ENCODE measurements at places on chromosomes 7 and 10.

DNA sequence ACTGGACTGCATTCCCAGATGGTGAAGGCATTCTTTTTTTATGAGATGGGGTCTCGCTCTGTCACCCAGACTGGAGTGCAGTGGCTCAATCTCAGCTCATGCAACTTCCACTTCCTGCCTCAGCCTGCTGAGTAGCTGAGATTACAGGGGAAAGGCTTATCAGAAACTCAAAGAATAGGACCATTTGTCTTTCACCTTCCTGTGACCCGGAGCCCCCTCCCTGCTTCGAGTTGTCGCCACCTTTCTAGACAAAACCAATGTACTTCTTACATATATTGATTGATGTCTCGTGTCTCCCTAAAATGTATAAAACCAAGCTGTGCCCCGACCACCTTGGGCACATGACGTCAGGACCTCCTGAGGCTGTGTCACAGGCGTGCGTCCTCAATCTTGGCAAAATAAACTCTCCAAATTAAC, 1.8 kb upstream of the METTL27 start:
- DNase-seq: no peak

DNA sequence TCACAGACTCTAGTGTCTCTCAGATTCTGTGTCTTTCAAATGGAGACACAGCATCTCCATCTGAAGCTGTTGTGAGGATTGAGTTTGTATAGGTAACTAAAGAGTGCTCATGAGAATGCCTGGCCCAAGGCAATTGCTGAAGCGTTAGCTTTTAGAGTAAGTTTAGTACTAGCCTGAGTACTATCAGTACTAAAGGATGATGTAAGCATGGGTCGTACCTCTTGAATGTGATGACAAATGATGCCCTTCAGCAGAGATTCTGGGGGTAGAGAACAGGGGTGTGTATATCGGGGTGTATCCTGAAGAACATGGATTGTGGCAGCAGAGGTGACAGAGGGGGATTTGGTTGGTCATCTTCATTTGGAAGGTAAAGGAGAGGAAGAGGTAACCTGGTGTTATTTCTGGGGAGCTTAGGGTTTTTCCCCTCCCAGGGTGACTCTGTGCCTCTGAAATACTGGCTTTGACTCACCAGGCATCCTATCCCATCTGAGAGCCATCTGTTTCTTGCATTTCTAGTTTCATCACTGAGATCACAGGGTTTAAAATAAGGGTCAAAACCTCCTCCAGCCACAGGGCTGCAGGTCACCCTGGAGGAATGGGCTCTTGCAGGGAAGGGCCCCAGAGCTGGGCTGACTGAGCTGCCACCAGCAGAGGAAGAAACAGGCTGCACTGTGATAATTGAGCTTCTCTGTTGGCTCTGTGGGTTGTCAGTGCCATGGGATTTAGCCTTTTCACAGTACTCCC, 756.0 kb downstream of the KCNMA1 start:
- DNase-seq: no peak

DNA sequence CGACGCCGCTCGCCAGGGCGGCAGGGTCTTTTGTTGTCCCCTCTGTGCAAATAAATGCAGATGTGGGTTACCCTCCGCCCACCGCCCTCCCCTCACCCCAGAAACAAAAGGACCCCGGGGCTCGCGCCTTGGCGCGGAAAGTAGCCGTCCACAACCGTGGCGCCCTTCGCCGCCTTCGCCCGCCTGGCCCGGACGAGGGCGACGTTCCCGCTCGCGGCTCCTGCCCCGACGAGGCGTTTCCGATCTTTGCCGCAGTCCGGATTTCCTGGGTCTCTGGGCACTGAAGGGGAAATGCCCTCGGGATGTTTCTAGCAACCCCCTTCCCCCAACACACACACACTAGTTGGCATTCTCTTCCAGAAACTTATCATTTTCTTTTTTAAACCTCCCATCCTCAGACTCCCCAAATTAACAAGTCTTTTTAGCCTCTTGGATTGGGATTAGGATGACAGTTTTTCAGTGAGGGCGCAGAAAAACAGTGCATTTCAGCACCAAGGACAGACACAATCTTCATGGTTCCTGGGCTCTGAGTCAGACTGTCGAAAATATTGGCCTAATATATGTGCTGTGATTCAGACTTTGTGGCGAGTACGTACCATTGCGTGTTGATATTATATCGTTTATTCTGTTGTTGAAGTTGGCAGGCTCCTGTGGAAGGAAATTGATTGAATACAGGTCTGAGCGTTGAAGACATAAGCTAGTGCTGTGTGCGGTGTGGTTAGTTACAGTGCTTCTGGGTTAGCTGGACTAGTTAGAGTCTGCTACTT, 771 bp downstream of the PHYHIPL start:
- DNase-seq: no peak

DNA sequence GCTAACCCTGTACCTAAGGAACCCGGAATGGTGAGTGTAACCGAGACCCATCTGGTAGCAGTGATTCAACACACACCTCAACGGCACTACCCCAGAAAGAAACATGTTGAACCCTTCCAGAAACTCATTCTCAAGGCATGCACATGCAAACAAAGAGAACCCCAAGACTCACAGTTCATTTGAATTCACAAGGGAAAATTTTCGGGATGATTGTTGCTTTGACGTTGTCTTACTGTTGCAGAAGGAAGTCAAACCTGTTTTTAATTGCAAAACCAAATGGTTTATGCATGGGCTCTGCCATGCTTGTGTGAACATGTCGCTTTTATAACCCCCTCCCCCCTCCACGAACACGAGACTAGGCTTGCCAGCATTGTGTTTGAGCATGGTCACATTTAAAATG, 539.7 kb downstream of the GATA3 start:
- DNase-seq: no peak

- no peak for DNase-seq
These were observed 190.4 kb downstream of the GPR37 start for GRCh38 chr7:124575176-124575575.

GRCh38 chr10:122461367-122461728, at the start of gene HTRA1:
Gene HTRA1 (plus strand): TSS chr10:122461553. CDS start chr10:122461653, 100 bp downstream.
- DNase-seq: no peak

- DNase-seq: no peak
These were observed 45.9 kb upstream of the RELN start for GRCh38 chr7:104035351-104035750.

DNA sequence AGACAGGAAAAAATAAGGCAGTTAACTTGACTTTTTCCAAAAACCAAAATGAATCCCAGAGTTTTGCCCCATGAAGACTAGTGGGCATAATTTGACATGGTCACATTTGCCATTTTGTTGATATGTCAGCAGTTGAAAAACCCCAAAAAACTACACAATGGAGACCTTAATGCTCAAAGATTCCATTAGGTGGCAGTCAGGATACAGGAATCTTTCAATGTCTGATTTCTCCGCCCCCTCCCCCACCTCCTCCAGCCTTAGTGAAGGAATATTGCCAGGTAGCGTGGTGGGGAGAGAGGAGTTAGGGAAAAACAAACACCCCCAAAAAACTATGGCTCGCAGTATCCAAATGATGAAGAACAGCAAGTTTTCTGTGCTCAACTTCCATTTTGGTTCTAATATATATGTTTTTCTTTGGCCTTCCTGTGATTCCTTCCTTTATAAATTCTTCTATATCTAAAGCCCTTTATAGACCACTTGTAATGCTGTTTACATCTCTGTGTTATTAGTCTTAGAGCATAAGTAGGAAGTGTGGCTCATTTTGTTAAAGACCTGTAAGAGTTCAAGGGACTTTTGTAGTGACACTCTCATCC, 6.7 kb upstream of the SMNDC1 start:
- peak; percentile 19 for DNase-seq

DNA sequence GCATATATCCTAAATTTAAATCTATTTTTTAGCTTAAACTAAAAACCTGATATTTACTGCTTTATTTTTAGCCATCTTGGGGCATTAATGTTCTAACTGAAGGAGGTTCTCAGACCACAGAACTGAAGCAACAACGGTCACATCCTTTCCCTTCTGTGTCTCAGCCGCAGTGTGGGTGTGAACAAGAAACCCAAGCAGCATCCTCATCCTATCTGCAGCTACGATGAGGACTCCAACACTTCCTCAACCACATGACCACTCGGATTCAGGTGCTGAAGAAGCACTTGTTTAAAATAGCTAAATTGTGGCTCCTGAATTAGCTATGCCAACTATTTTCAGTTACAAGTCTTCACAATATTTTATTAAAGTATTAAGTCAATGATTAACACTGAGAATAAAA, 5.3 kb downstream of the ESYT2 start:
- no peak for DNase-seq

DNA sequence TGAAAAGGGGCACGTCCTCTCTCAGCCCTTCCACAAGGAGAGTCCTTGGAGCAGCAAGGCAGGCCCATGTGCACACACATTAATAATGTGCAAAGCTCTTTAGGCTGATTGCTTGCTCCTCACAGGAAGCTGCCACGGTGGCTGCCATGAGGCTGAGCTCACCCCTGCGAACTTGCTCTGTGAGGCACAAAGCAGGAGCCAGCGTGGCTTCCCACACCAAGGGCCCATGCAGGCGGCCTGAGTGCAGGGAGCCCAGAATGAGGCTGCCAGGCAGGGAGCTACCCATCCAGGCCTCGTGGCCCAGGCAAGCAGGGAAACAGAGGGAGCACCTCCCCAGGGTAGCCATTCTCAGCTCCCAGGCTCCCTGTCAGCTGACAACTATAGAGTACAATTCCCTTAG, 242.9 kb downstream of the GRID1 start:
- no peak for DNase-seq

- DNase-seq: no peak
These were observed 151.3 kb upstream of the KMT2E start for GRCh38 chr7:104862719-104863118.

DNA sequence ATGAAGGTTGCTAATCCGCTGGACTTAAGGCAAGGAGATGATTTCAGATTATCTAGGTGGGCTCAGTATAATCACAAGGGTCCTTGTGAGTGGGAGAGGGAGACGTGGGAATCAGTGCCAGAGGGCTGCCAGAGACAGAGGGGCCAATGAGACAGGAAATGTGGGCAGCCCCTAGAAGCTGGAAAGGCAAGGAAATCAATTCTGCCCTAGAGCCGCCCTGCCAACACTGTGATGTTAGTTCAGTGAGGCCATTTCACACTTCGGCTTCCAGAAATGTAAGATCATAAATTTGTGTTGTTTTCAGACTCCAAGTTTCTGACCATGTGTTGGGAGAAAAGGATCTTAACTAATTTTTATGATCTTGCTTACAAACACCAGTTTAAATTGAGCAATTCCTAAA, 3.6 kb upstream of the GPNMB start:
- DNase-seq: no peak

- no peak for DNase-seq
These were observed 9.3 kb upstream of the LFNG start for GRCh38 chr7:2510130-2510776.

- no peak for DNase-seq
These were observed 386 bp upstream of the AS3MT start for GRCh38 chr10:102868911-102869257.

- no peak for DNase-seq
These were observed 34.6 kb upstream of the PSMG3 start for GRCh38 chr7:1604383-1604782.

GRCh38 chr7:103967401-103967800, 22.1 kb downstream of the RELN start:
- no peak for DNase-seq

DNA sequence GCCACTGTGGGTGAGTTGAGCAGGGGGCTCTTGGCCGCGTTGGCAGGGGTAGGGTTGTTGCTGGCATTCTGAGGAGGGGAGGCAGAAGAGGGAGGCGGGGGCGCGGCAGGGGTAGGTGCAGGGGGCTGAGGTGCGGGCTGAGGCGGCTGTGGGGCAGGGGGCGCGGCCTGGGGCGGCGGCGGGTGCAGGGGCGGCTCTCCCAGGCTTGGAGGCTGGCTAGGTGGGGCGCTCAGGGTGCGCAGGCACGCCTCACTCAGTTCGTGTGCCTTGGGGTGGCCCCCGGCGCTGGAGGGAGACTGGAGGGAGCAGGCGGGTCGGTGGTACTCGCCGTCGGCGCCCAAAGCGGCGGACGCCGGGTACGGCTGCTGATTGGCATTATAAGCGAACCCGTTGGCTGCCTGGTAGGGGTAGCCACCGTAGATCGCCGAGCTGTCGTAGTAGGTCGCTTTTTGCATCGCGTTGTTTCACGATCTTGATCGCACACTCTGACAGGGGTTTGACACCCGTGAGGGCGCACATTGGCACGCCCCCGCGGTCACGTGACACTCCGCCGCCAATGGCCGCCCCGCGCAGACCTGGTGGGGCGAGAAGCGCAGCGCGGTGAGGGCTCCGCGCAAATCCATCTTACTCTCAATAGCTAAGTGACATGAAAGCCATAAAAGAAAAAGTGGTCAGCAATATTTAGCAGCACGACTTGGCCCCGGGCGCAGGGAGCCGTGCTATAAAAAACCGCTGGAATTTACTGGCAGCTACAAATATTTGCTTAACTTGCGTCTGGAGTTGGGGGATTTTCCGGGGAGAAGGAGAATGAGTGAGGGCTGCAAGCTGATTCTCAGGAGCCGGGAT, 7.9 kb upstream of the HOXA2 start:
- no peak for DNase-seq

All from LNCaP clone FGC (cell line).